ENCODE measurements at places on chromosomes 1 and 21.

DNA sequence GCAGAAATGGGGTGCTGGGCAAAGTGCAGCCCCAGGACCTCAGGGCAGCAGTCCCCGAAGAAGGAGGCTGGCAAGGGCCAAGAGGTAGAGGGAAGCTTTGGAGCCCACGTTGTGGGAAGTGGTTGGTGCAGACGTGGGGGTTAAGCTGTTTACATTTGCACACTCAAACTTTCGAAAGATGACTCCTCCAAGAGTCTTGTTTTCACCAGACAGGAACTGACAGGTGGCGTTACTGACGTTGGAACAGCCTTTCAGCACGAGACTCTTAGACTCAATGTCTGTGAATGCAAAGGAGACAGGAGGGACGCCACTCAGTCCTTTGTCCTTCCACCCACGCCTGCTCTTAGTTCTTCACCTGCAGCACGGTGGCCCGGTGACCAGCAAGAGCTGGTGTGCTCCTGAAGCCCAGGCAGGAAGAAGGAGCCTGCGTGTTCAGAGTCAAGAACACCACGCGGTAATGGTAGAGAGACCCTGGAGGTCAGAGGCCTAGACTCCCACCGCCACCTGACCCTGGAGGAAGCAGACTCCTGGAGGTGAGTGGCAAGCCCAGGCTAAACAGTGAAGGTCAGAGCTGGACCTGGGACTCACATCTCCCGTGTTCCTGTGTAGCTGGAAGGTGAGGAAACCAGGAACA is 15.9 kb downstream of the LYPD8 start:
- no peak for DNase-seq

DNA sequence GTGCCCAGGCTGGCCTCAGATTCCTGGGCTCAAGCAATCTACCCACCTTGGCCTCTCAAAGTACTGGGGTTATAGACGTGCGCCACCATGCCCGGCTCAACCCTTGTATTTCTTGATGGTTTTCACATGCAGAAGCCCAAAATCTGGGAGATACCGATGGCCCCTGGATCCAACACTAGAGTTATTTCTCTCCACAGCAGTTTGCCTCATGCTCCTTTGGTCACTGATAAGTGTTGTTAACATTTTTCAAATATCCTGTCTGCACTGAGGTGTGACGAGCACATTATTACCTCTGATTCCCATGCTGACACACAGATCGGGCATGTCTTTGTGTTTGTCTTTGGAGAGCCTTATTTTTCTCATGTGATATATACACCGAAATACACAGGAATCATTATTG is 107.0 kb downstream of the KIF26B start:
- DNase-seq = no peak

DNA sequence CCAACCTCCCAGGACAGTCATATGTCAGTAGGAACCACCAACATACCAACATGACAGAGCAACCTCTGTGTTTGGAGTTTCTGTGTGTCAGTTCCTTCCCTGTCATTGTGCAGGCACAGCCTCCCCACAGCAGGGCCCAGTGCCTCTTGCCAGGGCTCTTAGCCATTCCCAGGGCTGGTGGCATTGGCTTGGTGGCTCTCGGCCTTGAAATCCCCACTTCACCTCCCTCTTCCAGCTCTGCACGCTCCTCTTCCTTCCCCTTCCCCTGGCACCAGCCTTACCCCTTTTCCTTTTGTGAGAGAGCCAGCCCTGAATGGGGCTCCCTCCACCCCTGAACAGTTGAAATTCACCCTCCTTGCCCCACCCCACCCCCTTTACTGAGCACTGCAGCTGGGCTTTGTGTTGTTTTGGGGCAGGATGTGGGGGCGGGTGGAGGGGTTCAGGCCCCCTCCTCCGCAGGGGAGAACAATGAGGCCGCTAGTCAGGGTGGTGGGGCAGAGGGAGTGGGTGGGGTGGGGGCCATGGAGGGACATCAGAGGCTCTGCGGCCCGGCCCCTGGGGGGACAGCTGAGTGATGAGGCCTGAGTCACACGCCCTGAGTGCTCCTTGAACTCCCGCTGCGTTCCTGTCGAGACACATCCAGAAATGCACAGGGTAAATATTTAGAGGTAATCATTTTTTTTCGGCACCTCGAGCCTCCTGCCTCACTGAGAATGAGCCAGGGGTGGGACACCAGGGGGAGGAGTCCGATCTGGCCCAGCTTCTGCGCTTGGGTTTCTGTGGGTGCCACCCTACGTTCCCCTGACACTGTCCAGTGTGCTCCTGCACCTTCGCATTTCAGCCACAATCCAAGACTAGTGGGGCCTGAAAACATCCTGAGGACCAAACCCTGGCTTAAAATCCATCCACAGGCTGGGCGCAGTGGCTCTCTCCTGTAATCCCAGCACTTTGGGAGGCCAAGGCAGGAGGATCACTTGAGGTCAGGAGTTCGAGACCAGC is 28.6 kb downstream of the LGR6 start:
- DNase-seq = no peak

DNA sequence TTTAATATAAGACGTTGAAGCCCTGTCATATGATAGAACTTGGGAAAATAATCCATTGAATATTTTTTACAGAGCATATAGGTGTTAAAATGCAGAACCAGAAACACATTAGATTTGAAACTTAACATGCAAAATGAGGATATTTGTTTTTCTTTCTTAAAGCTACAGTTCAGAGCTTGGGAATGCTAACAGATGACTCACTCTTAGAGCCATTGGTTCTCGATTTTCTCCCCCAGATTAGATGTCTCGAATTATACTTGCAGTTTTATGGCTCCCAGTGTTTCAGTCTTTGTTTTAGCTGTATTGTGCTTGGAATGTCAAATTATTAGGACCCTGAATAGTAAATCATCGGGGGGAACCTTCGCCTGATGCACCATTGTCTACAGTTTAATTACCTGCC is 575.7 kb upstream of the ZP4 start:
- no peak for DNase-seq

DNA sequence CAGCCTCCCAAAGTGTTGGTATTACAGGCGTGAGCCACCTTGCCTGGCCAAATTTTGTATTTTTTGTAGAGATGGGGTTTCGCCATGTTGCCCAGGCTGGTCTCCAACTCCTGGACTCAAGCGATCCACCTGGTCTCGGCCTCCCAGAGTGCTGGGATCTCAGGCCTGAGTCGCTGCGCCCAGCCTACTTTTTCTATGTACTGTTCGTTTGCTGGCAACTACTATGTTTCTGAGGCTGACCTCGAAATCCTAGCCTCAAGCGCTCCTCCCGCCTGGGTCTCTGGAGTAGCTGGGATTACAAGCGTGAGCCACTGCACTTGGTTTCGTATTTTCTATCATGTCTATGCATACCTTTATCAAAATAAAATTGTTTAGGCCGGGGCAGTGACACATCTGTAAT is 675 bp upstream of the TEKT2 start:
- no peak for DNase-seq

DNA sequence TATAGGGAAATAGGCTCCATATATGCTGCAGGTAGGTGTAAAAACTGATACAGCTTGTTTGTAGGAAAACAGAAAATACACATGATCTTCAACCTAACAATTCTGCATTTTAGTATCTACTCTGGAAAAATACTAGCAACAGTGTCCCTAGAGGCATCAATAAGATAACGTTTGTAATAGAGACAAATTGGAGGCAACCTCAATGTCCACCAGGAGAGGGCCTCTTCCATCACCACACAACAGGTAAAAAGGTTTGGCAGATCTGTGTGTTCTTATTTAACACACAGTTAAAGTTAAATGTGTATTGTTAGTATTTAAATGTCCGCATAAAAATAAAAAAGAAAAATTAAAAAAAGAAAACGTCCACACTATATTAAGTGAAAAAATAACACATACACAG is 5.4 kb downstream of the EIF2D start:
- no peak for DNase-seq

Data from amygdala (tissue), 56 donors.